ENCODE measurements at places on chromosomes 3 and 15.

GRCh38 chr3:62636235-62636826 is 238.9 kb downstream of the CADPS start:
- no peak for DNase-seq

DNA sequence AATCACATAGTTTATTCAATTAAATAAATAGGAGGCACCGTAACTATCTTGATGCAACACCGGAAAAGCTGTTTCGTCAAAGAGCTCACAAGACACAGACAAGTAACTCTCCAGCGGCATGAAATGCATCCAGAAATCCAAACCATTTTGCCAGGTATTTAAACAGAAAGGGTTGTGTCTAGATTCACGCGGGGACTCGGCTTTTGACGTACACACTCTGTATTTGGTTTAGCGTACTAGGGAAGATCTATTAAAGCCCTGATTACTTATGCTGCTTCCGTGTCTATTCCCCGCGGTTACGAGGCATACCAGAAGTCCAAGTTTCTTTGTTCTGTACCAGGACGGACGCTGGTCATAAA is 718 bp downstream of the BNIP2 start:
- DNase-seq: peak; percentile 26

DNA sequence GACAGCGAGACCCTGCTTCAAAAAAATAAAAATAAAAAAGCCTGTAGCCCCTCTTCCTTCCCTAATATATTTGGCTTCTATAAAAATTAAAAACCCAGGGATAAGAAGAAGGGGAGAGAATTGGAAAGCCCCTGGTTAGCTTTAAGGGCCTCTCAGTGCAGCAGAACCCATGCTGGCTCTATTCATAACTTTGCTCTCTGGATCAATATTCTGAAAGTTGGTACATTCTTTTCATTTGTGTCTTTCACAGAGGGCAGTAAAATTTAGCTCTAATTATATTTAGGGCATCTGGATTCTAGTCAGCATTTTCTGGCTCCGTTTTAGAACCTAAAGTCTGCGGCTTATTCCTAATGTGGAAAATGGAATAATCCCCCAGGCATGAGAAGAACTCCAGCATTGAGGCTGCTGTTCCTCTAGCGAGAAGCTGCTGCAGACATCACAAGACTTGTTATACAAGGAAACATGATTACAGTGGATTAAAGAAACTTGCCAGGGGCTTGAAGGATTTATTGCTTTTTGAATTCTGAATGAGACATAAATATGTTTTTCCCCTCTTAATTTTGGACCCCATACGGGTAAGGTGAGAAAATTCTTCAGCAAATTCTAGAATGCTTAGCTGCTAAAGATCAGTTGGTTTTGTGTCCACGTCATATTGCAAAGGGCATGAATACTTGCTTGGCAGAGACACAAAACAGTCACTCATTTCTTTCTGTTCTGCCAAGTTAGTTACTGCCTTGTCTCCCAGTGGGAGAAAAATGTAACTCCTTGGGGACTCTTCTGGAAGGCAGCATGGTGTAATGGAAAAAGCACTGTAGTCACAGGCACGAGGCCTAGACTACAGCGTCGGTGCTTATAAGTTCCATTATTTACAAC is 177.7 kb downstream of the VGLL4 start:
- no peak for DNase-seq

DNA sequence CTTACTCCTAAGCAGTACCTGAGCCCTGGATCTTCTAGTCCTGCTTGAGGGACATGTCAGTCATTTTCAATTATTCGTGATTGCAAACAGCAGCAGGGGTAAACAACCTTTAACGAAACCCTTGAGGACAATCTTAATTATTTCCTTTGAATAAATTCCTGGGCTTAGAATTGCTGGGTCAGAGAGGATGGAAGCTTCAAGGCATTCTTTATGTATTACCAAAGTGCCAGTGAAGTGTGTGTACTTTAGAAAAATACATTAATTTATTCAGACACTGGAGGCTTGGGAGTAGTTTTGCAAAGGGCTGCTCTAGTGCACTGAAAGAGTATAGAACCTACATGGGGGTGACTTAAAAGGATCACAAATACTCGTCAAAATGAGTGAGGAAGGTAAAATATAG is 280.8 kb upstream of the LRRFIP2 start:
- no peak for DNase-seq

GRCh38 chr15:53522991-53523390 is 236.5 kb downstream of the WDR72 start:
- no peak for DNase-seq

GRCh38 chr15:80958818-80959495 is 30.7 kb downstream of the MESD start:
- no peak for DNase-seq

DNA sequence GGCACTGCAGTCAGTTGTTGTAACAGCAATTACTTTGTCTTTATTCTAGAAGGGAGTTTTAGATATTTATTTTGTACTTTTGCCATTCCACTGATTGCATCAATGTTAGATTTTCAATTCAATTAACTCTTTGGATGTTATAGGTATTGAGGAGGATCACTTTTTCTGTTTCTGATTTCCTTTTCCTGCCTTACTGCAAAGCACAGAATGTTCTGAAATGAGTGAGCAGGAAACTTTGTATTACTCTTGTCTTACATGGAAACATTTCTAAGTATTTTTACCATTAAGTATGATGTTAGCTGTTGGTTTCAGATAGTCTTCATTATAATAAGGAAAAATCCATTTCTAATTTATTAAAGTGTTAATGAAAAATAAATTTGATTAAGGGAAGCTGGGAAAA is 80.5 kb downstream of the OSBPL10 start:
- no peak for DNase-seq

DNA sequence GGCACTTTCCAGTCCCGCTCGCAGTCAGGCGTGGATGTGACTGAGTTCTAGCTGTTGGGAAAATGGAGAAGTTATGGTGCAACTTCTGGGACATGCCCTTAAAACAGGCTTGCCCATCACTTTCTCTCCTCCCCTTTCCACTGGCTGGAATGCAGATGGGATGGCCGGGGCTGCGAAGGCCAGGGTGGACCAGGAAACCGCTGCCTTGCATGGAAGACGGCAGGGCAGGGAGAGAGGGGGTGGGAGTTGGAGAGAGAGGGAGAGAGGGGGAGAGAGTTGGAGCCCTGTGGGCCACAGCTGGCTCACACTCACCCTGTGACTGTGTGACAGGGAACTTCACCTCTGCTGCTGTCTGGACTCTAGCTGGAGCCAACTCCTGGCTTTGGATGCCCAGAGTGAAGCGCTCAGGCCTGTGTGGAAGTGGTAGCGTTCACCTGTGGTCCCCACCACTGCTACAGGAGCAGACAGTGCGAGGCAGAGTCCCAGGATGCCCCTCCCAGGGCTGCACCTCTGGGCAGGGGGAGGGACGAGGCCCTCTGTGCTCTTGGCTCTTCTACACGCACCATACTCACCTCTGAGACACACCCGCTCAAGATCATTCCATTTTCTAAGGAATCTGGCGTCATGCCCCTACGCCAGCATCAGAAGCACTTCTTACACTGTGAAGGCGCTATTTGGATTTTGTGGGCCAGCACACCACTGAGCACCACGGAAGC is 36.6 kb downstream of the KLHL25 start:
- no peak for DNase-seq

- no peak for DNase-seq
Measured at GRCh38 chr15:88650556-88650955, 11.7 kb downstream of the ISG20 start.

GRCh38 chr15:37375519-37375918 is 275.2 kb upstream of the MEIS2 start:
- no peak for DNase-seq

DNA sequence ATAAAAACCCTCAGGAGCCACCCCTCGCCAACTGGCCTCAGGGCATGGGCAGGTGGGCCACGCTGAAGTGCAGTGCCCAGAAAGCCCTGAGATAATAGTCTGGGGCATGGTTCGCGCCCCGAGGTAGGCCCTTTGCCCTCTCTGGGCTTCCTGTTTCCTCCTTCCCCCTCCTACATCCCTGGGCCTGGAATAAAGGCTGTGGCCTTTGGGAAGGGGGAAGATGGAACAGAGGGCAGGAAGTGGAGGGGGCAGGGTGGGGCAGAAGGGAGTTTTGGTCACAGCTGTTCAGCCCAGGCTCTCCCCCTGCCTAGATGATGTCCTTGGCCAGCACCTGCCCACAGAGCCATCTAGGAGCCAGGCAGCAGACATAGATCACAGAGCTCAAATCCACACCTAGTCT is 11.3 kb downstream of the CSRNP1 start:
- no peak for DNase-seq

- no peak for DNase-seq
Measured at GRCh38 chr3:189188466-189188865, 16.7 kb downstream of the TPRG1 start.

DNA sequence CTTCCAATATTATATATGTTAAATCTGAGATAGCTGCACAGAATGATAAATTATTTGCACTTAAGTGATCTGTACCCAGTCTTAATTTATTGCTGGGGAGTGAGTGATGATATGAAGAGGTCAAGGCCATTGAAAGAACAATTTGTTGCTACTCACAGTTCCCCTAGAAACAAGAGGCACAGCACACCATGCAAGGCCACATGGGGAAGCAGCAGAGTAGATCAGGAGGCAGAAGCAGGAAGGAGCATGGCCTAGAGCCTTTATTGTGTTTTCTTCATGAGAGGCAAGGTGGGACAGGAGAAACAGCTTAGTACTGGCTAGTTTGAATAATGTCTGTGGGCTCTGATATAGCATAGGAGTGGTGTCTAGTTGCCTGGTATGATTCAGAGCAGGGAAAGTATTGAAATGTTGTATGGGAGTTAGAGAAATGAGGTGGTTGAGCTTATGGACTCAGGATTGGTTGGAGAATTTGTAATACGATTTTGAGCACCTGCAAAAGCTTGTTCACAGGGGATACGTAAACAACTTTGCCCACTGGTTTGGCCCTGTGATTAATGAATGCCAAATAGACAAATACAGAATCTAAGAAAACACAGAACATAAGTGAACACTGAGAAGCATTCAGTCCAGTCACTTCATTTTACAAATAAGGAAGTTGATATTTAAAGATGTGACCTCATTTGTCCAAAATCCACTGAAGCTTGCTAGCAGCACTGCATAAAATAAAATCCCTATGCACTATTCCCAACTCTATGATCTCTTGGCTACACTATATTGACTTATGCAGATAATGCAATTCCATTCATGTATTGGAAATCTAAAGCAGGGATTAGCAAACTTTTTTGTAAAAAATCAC is 71.7 kb downstream of the TMCO5A start:
- DNase-seq: no peak

GRCh38 chr3:112345681-112346080 is 12.7 kb downstream of the CD200 start:
- no peak for DNase-seq

DNA sequence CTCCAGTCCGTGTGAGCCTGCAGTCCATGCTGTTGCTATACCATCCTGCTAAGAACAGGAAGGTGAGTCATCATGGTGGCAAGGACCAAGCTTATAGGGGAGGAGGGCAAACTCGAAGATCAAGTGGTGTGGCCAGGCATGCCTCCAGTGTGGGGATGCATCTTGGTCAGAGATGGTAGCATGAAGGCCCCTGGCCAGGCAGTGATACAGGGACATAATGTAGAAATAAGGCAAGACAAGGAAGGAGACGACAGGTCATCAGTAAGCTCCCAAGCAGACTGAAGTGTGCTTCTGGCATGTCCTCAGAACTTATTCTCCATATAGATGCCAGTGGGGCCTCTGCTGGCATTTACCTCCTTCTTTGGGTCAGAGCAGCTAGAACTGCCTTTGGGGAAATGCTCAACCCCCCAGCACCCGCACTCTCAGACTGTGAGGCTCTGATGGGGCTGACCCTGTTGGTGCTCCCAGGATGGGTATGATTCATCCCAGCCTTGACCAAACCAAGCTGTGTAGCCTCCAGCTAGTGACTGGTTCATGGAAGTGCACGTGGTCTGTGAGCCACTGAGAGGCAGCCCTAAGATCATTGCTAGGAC is 52.5 kb upstream of the ATP2B2 start:
- DNase-seq: no peak

DNA sequence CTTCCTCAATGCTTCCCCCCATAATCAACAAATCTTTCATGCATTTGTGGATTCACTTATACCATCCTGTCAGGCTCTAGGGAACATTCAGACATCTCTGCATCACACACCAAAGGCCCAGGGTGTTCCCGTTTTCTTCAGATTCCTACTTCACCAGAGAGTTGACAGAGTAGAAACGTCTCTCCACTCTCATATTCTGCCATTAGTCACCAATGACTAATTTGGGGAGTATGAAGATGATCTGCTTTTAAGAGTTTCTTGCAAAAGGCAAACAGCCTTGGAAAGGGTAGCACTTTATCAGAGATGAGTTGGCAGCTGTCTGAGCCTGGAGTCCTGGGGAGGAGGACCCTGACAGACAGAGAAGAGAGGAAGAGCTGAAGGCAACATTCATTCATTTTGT is 55.8 kb upstream of the DGKG start:
- DNase-seq: no peak

- no peak for DNase-seq
Measured at GRCh38 chr3:46959161-46959511, 17.4 kb downstream of the CCDC12 start.

DNA sequence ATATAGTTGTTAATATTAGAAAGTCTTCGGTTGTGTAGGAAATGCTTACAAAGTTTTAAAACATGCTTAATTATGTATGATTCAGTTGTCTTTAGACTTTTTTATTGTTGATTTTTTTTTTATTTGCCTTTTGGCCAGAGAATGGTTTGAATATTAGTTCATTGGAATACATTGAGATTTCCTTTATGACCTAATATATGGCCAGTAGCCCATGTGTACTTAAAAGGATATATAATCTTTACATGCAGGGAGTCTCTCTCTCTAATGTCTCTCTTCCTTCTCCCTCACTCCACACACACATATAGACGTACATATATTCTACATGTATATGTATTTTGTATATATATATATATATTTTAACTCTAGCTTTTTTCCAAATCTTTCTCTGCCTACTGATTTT is 67.3 kb upstream of the SKIL start:
- no peak for DNase-seq

GRCh38 chr3:81433675-81434074 is 327.8 kb downstream of the GBE1 start:
- DNase-seq: no peak

- DNase-seq: no peak
Measured at GRCh38 chr15:70234256-70234905, 136.7 kb upstream of the TLE3 start.
